NT2/D1 (cell line): ENCODE measurements at places on chromosomes 7 and 10.

- DNase-seq: no peak
These were observed 3.1 kb downstream of the SDK1 start for GRCh38 chr7:3304131-3304530.

DNA sequence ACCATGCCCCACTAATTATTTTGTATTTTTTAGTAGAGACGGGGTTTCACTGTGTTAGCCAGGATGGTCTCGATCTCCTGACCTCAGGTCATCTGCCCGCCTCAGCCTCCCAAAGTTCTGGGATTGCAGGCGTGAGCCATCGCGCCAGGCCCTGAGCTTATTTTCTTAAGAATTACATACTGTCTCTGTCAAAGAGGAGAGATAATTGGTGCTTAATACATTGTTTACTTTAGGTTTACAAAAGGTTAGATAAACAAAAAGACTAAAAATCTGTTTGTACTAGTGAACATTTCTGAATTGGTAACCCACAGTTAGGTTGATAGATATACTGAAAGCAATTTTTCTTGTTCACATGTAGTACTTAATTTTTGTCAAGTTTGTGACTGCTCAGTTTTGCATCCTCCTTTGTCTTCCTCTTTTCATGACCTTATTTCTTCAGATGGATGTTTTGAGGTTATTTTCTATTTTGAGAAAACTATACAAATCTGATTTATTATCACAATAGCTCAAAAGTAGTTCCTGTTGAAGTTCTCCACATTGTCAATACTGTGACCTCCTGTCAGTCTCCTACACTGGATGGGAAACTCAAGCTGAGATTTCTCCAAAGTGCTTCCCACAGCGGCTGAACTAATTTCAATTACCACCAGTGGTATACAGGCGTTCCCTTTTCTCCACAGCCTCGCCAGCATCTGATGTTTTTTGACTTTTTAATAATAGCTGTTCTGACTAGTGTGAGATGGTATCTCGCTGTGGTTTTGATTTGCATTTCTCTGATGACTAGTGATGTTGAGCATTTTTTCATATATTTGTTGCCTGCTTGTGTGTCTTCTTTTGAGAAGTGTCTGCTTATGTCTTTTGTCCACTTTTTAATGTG lies 22.5 kb downstream of the HHEX start:
- DNase-seq: no peak

DNA sequence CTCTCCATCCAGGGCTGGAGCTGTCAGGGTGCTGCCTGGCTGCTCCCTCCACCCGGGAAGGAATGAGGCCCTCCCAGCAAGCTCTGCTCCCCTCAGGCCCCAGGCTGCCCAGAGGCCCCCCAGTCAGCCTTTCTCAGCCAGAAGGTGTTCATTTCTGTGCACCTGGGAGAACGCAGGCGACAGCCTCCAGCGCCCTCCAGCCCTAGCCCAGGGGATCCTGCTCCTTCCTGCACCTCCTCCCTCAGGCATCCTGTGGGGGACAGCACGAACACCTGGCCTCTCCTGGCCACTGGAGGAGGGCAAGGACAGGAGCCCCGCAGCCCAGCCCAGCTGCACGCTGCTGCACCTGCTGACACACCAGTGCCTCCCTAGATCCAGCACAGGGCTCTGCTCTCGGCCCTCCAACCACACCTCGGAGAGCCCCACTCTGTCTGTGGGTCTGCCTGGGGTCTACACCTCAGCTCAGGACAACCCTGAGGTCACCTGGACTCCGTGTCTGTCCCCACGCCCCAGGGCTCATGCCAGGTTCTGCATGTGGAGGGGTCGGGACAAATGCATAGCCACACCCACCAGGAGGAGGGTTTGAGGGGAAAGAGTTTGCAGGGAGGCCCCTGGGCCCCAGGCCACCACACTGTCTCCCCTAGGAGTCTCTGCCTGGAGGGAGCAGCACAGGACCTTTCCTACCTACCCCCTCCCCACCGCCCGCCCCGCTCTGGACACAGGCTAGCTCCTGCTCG lies 7.4 kb upstream of the PWWP2B start:
- DNase-seq: no peak

GRCh38 chr10:66209025-66209424 lies 716.8 kb upstream of the LRRTM3 start:
- no peak for DNase-seq
